ENCODE measurements at places on chromosomes 3 and 15.

GRCh38 chr3:184663356-184663755 lies 48.5 kb downstream of the MAGEF1 start:
- no peak for DNase-seq

DNA sequence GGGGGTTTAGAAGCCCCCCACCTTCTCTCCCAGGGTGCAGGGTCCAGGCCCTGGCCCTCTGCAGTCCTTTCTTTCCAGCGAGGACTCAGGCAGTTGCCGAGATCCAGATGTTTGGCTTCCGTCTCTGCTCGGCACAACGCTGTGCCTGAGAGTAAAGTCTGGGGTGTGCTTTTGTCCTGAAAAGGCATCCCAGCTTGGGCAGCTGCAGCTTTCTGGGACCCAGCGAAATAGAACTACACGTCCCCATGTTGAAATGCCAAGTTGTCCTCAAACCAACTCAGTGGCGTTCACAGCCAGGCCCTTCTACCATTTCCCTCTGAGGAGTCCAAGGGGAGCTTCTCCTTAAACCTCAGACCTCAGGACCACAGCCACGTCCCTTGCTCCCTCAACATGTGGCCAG lies 23.1 kb downstream of the FGD5 start:
- no peak for DNase-seq

DNA sequence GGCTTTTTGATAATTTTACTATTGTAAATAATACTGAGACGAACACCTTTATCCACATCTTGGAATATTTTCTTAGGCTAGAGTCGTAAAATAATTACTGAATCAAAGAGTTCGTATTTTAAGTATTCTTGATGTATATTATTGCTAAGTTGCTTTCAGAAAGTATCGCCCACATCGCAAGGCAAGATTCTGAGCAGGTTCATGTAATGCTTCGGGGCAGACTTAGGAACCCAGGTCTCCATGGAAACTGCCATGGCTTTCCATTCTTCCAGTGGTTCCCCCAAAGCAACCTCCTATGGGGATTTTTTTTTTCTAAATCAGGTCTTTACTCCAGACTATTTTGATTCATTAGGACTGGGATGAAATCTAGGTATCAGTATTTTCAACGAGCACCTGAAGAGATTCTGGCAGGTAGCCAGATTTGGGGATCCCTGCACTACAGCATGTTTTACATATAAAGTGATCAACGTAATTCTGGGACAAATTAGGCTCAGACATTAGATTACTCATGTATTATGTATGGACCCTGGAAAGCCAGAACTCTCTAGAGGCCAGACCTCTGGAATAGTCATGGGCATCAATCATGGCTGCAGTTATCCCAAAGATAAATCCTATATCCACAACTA lies 86.5 kb downstream of the B3GNT5 start:
- DNase-seq, result no peak

DNA sequence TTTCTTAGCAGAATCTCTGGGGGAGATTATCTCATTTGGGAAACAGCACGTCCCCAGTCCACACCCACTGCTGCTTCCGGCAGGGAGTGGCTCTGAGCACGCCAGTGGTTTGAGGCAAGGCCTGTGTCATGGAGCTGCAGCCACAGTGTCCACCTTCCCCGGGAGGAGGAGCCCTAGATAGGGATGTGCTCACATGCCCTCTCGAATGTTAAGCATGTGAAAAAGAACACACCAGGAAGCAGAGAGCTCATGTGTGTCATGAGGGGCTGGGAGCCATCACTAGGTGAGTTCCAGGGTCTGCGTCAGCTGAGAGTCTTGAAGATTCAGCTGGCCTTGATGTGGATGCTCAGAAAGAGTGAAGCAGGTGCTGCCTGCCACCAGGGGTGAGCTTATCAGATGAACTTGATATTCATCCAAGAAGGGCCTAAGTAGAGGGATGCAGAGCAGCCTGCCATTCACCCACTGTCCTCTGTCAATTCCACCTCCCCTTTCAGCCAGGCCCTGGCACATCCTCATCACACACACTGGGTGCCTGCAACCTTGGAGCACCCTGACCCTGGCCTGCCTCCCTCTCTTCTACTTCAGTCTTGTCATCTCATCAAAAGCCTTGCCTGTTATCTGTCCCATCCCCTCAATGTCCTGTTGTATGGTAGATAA lies 16.3 kb downstream of the ITGA11 start:
- peak; percentile 32 for DNase-seq

GRCh38 chr15:42324308-42324707 lies 35.0 kb upstream of the CAPN3 start:
- DNase-seq, result no peak

- no peak for DNase-seq
These were observed 40.4 kb downstream of the LPP start for GRCh38 chr3:188194332-188194731.

DNA sequence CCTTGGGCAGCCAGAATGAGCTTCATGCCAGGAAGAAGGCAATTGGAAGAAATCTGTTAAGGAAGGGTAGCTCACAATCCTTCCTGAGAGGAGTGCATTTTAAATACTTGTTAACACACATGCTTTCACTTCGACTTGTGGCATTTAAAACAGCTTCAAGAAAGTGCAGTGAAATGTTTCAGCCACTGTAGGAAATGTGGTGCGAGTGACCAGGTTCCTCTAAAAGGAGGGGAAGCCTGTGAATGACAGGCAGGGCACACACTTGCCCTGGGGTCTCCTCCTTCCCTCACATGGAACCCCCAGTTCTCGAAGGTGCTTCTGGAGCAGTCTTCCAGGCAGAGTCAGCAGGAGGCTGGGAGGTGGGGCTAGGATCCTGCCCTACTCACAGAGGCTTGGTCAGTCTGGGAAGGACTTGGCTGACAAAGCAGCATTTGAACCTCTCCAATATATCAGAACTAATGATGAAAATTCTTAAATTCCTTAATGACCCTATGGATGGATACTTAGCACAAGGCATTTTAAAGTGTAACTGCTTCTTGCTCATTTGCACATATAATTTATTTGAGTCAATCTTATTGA lies 358.6 kb downstream of the CHST2 start:
- no peak for DNase-seq

DNA sequence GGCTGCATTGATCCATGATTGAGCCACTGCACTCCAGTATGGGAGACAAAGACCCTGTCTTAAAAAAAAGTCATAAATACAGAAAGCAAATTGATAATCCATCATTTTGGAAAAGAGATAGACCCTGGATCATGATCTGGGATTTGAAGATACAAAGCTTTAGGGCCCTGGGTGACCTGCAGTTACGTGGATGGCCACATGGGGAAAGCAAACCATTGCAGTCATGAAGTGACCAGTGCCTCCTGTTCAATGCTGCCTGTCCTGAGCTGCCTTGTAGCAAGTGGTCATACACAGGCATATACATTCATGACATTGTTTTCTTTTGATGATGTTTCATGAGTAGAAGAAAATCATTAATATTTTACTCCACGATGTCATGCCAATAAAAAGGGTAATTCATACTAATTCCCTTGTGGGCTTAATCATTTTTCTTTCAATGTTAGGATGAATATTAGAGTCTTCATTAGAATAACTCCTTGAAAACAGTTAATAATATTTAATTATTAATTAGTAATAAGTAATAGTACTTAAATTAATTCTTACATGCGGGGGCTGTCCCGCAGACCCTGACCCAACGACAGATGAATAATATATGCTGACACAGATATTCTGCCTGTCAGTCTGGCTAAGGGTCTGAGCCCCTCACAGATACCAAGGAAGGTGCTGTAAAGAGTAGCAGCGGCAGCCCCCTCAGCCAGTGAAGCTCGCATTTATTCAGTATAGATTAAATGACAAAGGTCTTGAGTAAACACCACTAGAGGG lies 109.0 kb upstream of the UNC13C start:
- DNase-seq, result no peak

- DNase-seq, result no peak
These were observed 353.9 kb upstream of the LMCD1 start for GRCh38 chr3:8147711-8148110.

DNA sequence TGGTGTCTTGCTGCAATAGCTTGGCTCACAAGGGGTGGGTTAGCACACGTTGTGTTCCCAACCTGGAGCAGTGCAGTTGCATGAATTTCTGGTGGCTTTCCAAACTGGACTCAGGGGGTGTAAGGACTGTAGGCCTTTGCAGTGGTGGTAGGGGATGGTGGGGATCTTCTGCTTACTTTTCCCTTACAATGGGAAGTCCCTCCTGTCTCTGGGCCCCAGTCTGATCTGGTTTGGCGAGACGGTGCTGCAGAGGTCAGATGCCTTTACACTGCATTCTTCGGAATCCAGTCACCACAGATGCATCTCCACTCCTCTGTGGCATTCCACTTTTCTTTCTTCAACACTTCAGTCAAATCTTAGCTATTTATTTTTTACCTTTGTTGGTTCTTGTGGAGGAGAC lies 132.1 kb downstream of the DOCK3 start:
- peak; percentile 43 for DNase-seq

- DNase-seq, result no peak
These were observed 157.6 kb downstream of the UACA start for GRCh38 chr15:70605606-70606410.
